ENCODE measurements at places on chromosomes 5 and 9. TPM values are rescaled to one million over a fixed set of nuclear protein-coding genes. Genes with fewer than 3 reads are reported as not detected.

TLE4 gene
- 28.2 TPM for total RNA-seq

FGF10 gene
- total RNA-seq: 9.2 TPM

SH3PXD2B gene
- 27.8 TPM for total RNA-seq

PGM5 gene
- total RNA-seq: 24.9 TPM

ZNF354C gene
- 9.4 TPM for total RNA-seq

ABLIM3 gene
- total RNA-seq: 53.4 TPM

GRCh38 chr5:62691946-62692345 is 113.3 kb downstream of the LRRC70 start:
- H3K4me1 ChIP-seq: no peaks in the 10 kb centered on the region
- no peak overlapping the region for H3K27ac ChIP-seq
- DNase-seq: no peak
- H3K36me3 ChIP-seq: no peaks in the 10 kb centered on the region
- H3K4me3 ChIP-seq: no peak overlapping the region
- no peaks in the 10 kb centered on the region for H3K27me3 ChIP-seq

DNA sequence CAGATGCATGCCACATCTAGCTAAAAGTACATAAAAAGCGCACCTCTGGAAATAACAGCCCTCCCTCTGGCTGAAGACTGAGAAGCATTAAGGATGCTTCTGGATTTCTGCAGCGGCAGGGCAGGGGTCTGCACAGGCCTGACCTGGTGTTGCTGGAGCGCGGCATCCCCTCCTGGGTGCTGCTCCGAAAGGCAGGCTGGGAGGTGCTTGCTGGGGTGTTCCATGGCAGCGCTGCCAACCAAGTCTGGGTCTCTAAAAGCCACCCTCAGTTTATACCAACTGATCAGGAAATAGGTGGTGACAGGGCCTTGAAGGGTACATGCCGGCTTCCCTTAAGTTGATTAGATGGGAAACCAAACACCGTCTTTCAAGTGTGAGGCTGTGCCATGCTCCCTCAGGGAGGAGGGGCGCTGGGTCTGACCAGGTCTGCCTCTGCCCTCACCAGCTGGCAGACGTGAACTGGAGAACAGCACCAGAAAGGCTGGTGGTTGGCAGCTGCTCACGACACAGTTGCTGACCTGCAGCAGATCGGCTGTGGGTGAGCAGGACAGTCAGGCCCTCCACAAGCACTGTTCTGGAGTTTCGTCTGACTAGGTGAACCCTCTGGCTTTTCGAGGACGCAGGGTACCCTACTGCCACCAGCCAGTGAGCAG is 81.6 kb downstream of the DAP start:
- DNase-seq: no peak
- no peak overlapping the region for H3K4me3 ChIP-seq
- H3K27ac ChIP-seq: no peak overlapping the region
- H3K36me3 ChIP-seq: no peaks in the 10 kb centered on the region

DNA sequence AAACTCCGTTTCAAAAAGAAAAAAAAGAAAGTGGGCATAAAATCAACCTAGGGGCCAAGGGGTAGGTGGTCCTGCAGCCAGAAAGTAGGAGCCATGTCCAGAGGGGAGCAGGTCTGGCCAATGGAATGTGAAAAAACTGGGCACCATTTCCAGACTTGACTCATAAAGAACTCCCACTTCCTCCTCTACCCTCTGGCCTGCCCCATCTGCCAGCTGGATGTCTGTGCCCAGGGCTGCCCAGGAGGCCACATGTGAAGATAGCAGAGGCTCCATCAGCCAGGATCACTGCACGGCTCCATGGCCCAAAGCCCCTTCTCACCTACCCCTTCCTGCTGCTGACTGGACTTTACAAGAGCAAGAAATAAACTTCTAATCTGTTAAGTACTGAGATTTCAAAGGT is 42.1 kb upstream of the EEIG1 start:
- H3K27ac ChIP-seq: no peak overlapping the region
- H3K4me3 ChIP-seq: no peak overlapping the region
- no peaks in the 10 kb centered on the region for H3K36me3 ChIP-seq
- peaks cover 5% of the 10 kb centered on the region for H3K4me1 ChIP-seq

- H3K4me1 ChIP-seq: no peaks in the 10 kb centered on the region
- no peaks in the 10 kb centered on the region for H3K27me3 ChIP-seq
- no peak overlapping the region for H3K27ac ChIP-seq
Measured at GRCh38 chr9:97109194-97109811, 70.4 kb upstream of the CTSV start.

DNA sequence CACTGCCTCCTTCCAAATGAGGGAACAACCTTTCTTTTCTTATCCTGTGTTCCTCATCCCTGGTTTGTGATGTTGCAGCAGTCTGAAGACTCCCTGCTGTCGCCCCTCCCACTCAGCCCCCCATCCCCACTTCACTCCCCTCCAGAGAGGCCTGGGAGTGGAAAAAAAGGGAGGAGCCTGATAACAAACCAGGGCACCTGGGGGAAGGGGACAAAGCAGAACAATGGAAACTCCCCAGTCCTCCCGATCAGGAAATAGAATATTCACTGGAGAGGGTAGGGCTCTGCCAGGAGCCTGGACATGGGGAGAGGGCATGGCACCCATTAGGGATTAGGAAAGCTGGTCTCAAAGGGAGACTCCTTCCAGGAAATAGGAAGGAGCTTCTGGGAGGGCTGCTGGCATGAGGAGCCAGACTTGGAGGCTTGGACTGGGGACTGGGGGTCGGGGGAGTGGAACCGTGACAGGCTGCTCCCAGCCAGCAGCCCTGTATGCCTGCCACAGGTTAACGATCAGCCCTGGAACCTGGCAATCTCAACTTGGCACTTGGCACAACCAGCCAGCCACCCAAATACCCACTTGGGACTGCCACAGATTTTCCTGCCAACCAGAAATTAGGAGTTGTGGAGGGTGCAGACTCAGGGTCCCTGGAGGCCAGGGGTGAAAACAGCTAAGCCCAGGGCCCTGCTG is 20.0 kb downstream of the PCDH1 start:
- no peak for DNase-seq
- no peaks in the 10 kb centered on the region for H3K27me3 ChIP-seq
- H3K27ac ChIP-seq: no peak overlapping the region
- H3K4me3 ChIP-seq: no peak overlapping the region
- H3K36me3 ChIP-seq: no peaks in the 10 kb centered on the region

DNA sequence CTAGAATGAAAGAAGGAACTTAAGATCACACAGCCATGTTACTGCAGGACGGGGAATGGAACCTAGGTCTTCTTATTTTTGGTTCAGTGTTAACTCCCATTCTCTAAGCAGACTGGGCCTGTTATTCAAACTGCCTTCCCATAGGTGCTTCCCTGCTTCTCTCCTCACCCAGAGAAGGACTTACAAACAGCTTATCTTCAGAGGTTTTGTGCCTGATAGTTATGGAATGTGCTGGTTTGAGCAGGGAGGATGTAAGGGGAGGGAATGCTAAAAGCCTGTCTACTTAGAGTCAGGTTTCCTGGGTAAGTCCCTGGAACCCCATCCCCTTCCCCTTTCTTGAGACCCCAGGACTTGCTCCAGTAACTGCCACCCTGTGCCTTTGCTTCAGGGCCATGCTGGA is 4.2 kb upstream of the PSMD5 start:
- DNase-seq: no peak
- H3K27ac ChIP-seq: no peak overlapping the region
- H3K4me1 ChIP-seq: peaks cover 6% of the 10 kb centered on the region
- H3K27me3 ChIP-seq: no peaks in the 10 kb centered on the region
- no peak overlapping the region for H3K4me3 ChIP-seq

GRCh38 chr9:14399756-14400657 is 86.1 kb upstream of the NFIB start:
- H3K27ac ChIP-seq: no peak overlapping the region
- H3K4me3 ChIP-seq: no peak overlapping the region
- H3K4me1 ChIP-seq: no peaks in the 10 kb centered on the region
- no peak for DNase-seq
- no peaks in the 10 kb centered on the region for H3K27me3 ChIP-seq
- H3K36me3 ChIP-seq: no peaks in the 10 kb centered on the region

DNA sequence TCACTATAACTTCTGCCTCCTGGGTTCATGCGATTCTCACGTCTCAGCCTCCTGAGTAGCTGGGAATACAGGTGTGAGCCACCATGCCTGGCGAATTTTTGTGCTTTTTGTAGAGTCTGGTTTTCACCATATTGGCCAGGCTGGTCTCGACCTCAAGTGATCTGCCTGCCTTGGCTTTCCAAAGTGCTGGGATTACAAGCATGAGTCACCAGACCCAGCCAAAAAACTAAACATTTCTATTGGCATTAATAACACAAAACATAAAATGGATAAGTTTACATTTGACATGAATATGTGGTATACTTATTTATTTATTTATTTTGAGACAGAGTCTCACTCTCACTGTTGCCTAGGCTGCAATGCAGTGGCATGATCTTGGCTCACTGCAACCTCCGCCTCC is 13.6 kb upstream of the REEP5 start:
- H3K36me3 ChIP-seq: no peaks in the 10 kb centered on the region
- no peaks in the 10 kb centered on the region for H3K27me3 ChIP-seq
- DNase-seq: no peak
- H3K27ac ChIP-seq: no peak overlapping the region
- H3K4me1 ChIP-seq: no peaks in the 10 kb centered on the region

- H3K36me3 ChIP-seq: no peaks in the 10 kb centered on the region
- no peaks in the 10 kb centered on the region for H3K27me3 ChIP-seq
- H3K27ac ChIP-seq: no peak overlapping the region
- H3K4me3 ChIP-seq: no peak overlapping the region
- no peak for DNase-seq
- H3K4me1 ChIP-seq: no peaks in the 10 kb centered on the region
Measured at GRCh38 chr5:74075501-74076484, 449.8 kb downstream of the ARHGEF28 start.

GRCh38 chr9:101115102-101115501 is 86.6 kb downstream of the PLPPR1 start:
- H3K27me3 ChIP-seq: no peaks in the 10 kb centered on the region
- H3K27ac ChIP-seq: no peak overlapping the region
- H3K36me3 ChIP-seq: no peaks in the 10 kb centered on the region
- H3K4me1 ChIP-seq: no peaks in the 10 kb centered on the region
- DNase-seq: no peak

DNA sequence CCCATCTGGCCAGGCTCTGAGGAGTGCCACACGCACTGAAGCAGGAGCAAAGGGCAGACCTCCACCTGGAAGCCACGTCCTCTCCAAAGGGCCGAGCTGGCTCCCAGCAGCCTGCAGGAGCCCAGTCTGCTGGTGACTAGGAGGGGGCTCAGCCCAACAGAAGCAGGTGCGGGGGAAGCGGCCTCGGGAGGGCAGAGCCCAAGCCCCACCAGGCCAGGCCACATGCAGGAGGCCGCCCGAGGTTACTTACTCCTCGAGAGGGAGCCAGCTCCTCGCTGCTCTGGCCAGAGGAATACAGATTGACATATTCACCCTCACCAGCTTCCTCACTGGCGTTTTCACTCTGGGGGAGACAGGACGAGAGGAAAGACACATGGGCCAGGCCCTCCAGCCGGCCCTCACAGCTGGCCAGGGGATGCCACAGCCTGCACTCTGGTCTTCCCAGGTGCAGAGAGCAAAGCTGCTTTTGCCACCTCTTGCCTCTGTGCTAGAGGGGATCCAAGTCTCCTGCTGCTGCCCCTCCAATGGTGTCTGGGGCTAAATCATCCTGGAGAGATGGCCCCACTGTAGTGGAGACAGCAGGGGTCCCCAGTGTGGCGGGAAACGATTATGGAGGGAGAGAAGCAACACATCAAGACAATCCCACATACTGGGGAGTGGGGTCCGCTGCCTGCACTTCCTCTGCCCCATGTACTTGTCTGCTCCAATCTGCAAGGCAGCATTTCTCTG is 58.6 kb downstream of the PRRT1B start:
- H3K36me3 ChIP-seq: peaks cover 73% of the 10 kb centered on the region
- peaks cover 12% of the 10 kb centered on the region for H3K4me1 ChIP-seq
- H3K4me3 ChIP-seq: no peak overlapping the region
- no peaks in the 10 kb centered on the region for H3K27me3 ChIP-seq

DNA sequence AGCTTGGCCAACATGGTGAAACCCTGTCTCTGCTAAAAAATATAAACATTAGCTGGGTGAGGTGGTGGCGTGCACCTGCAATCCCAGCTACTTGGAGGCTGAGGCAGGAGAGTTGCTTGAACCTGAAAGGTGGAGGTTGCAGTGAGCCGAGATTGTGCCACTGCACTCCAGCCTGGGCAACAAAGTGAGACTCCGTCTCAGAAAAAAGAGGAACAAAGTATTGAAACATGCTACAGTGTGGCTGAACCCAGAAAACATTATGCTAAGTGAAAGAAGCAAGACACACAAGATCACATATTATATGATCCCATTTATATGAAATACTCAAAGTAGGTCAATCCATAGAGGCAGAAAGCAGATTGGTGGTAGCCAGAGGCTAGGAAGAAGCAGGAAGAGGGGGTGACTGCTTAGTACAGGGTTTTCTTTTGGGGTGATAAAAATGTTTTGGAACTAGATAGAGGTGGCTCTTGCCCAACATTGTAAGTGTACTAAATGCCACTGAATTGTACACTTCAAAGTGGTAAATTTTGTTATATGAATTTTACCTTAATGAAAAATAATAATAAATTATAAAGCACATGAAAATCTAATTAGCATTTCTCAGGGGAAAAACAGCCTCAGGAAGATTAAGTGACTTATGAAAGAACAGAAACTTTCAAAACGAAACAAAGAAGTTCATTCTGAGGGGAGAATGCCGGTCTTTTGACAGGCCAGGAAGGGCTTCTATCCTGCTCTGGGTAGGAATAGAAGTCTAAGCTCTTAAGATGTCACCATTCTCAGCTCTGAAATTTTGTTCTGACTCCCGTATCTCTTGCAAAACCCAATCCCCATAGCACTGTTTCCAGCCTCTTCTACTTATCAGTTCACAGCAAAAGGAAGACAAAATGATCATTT is 161.1 kb upstream of the TBCA start:
- H3K27ac ChIP-seq: no peak overlapping the region
- no peak overlapping the region for H3K4me3 ChIP-seq
- peaks cover 4% of the 10 kb centered on the region for H3K4me1 ChIP-seq
- no peaks in the 10 kb centered on the region for H3K36me3 ChIP-seq

- no peak for DNase-seq
- H3K27ac ChIP-seq: no peak overlapping the region
- H3K4me1 ChIP-seq: no peaks in the 10 kb centered on the region
- no peak overlapping the region for H3K4me3 ChIP-seq
- H3K27me3 ChIP-seq: no peaks in the 10 kb centered on the region
Measured at GRCh38 chr9:99607842-99608448, 213.7 kb upstream of the NR4A3 start.

DNA sequence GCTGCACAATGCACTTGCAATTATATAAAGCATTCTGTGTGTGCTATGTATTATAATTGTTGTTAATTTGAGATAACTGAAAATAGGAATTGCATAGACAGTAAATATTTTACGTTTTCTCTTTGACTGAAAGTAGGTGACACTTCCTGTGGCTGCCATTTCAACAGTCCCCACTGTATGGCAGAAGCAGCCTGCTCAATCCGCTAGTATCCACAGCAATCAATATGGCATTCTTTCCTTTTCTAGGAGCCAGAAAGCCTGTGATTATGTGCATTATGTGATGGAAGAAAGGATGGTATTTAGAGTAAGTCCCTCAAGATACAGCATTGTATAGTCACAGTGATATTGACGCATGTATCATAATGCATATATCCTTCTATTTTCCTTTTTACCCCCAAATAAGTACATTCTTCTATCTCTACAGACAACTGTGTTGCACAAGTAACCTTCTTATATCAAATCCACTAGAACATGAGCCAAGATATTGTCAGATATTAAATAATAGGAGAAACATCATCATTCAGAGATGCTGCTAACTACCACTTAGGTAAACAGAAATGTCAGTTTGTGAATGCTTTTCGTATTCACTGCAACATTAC is 59.7 kb downstream of the CARTPT start:
- no peak for DNase-seq
- H3K4me1 ChIP-seq: no peaks in the 10 kb centered on the region
- no peaks in the 10 kb centered on the region for H3K27me3 ChIP-seq
- no peak overlapping the region for H3K27ac ChIP-seq

- H3K4me3 ChIP-seq: no peak overlapping the region
- H3K27ac ChIP-seq: no peak overlapping the region
- DNase-seq: no peak
- no peaks in the 10 kb centered on the region for H3K36me3 ChIP-seq
Measured at GRCh38 chr5:174459071-174459702, 265.2 kb upstream of the MSX2 start.
